ENCODE measurements at places on chromosomes 7 and 10.
A peak's percentile ranks its signal among the peaks of the same experiment; 100 is the strongest.

DNA sequence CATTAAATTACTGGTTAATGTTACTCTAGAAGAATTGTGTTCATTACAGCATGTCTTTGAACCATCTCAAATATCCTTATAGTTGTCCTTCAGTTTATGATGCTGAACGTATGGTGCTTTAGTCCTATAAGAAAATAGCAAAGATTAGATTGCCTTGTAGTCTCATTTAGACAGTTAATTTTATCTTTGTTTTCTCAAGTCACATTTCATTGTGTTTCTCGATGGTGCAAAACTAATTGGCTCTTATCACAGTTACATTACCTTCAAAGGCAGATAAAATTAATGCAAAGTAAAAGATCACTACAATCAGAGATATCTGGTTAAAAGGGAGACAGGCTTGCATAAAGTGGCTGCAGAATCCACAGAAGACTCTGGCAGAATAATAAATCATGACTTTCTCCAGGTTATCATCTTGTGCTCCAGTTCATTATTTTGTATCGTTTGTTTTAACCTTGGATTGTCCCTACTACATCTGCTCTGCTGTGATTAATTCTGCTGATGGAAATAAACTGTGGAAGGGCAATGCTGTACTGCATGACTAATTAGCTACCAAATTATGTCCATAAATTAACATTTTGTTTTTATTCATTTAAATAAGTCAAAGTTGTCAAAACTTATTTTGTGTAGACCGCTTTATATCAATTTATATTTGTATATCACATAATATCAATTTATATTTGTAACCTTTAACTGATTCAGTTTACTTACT, 24.2 kb downstream of the PRPS1L1 start:
- no peak for DNase-seq

DNA sequence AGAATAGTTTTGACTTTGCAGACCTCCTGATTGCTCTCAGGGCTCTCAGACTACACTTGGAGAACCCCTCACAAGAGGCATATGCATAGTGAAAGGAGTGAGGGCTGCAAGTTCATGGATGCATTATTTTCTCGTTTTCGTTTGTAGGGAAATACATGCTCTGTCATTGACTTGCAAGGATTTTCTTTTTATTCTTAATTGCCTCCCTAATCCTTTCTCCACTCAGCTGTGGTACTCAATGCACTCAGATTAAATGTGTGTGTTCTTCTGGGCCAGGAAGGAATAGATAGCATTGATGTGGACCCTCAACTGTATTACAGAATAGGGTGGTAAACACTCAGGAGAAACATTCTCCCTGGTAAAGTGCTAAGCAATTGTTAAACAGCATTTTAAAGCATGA, 188.7 kb downstream of the CACNB2 start:
- no peak for DNase-seq

GRCh38 chr10:73576890-73577591, 14.1 kb downstream of the USP54 start:
- peak; percentile 9 for DNase-seq

DNA sequence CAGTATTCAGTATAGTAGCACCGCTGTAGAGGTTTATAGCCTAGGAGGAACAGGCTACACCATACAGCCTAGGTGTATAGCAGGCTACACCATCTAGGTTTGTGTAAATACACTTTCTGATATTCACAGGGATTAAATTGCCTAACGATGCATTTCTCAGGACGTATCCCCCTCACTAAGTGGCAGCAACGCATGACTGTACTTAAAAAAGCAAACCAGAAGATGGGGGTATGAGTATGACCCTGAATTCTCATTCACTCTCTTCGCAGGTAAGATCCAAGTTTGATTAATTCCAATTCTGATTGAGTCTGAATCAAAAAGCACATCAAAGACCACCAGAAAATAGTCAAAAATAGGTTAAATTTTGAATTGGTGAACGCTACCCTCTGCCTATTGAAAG, 972 bp downstream of the ORC5 start:
- no peak for DNase-seq

- DNase-seq, result peak; percentile 33
Measured at GRCh38 chr10:123808906-123809305, 82.7 kb downstream of the CPXM2 start.

GRCh38 chr7:69217516-69218350, 380.5 kb upstream of the AUTS2 start:
- no peak for DNase-seq

GRCh38 chr7:24660546-24660945, 87.3 kb downstream of the PALS2 start:
- DNase-seq, result no peak

GRCh38 chr10:34102237-34102673, 712.8 kb downstream of the PARD3 start:
- DNase-seq, result peak; percentile 20

GRCh38 chr7:1144269-1144771, 15.7 kb downstream of the ZFAND2A start:
- DNase-seq, result no peak

- peak; percentile 93 for DNase-seq
Measured at GRCh38 chr7:41955893-41956675, 253.2 kb upstream of the INHBA start.

GRCh38 chr10:29734962-29735627, 100.3 kb upstream of the SVIL start:
- DNase-seq, result peak; percentile 61

- peak; percentile 78 for DNase-seq
Measured at GRCh38 chr10:90407131-90407530, 450.7 kb downstream of the HTR7 start.

- DNase-seq, result no peak
Measured at GRCh38 chr10:96889415-96890171, 57.5 kb downstream of the LCOR start.

- DNase-seq, result no peak
Measured at GRCh38 chr7:134468054-134468453, 9.2 kb upstream of the AKR1B1 start.

DNA sequence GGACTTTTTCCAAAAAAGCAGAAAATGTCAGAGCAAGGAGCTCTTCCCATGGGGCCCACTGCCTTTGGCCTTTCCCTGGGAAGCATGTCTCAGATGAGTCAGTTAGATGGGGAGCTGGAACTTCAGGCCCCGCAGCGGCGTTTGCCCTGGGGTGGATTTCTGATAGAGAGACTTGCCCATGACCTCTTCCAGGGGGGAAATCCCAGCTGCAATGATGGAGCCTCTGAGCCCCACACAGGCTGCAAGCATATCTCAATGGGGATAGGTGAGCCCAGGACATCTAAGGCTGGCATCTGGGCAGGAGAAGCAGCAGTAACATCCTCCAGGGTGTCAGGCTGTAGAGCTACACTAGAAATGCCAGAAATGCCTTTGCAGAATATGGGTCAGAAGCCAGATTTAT, 269.2 kb upstream of the TCERG1L start:
- DNase-seq, result no peak

DNA sequence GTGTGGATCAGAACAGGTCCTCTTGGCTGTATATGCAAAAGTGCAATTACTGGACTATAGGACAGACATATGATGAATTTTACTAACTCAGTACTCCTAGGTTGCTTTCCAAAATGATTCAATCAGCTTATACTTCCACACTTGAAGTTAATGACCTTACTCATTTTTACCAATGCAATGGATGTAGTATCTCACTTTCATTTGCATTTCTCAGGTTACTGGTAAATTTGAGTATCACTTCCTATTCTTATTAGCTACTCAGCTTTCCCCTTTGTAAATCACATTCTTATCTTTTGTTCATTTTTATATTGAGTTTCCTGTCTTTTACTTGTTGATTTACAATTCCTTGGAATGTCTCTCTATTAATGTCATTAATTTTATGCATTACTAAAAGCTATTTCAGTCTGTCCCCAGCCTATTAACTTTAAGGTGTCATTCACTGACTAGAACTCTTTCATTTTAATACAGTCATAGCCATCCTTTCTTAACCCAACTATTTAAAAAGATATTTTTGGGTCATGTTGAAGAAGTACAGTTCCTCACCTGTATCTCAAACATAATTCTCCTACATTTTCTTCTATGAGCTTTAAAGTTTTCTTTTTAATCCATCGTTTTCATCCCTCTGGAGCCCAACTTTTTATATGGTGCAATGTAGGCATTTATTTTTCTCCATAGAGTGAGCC, 88.6 kb downstream of the VIM start:
- no peak for DNase-seq

DNA sequence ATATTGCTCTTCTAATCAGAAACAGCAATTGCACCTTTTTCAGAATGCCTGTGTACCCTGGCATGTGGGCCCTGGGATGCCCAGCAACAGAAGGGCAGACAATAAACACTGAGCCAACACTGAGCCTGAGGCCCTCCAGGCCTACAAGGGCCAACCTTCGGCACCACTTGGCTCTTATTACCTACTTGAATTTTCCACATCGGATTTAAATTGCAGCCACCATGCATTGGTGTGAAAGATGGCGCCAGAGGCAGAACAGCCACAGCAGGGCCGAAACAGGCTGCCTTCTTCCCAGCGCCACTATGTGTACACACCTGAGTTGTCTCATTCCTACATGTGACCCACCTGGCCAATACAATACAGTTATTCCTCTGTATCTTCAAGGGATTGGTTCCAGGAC, 51.4 kb upstream of the EZH2 start:
- no peak for DNase-seq

GRCh38 chr10:54903745-54904144, 102.7 kb upstream of the PCDH15 start:
- no peak for DNase-seq

GRCh38 chr10:29643771-29644501, 9.2 kb upstream of the SVIL start:
- DNase-seq, result no peak

- DNase-seq, result peak; percentile 12
Measured at GRCh38 chr7:80940539-80941207, 21.8 kb upstream of the SEMA3C start.

GRCh38 chr10:43308986-43309385, 42.1 kb upstream of the RASGEF1A start:
- no peak for DNase-seq

- DNase-seq, result no peak
Measured at GRCh38 chr7:18222636-18223035, 195.0 kb upstream of the PRPS1L1 start.

GRCh38 chr10:108787932-108788331, 1135.4 kb downstream of the XPNPEP1 start:
- DNase-seq, result no peak

GRCh38 chr10:131961777-131962662, 19.7 kb downstream of the BNIP3 start:
- DNase-seq, result no peak

- DNase-seq, result no peak
Measured at GRCh38 chr7:156998988-156999957, 11.2 kb downstream of the MNX1 start.

GRCh38 chr7:28230261-28230660, 49.7 kb upstream of the JAZF1 start:
- no peak for DNase-seq

GRCh38 chr7:459584-460373, 59.9 kb downstream of the PDGFA start:
- DNase-seq, result no peak

- DNase-seq, result no peak
Measured at GRCh38 chr10:81108516-81109199, 571.0 kb downstream of the SH2D4B start.

GRCh38 chr10:69317626-69318105, 39.4 kb downstream of the HK1 start:
- peak; percentile 84 for DNase-seq

- DNase-seq, result no peak
Measured at GRCh38 chr10:124746992-124747391, 2.8 kb upstream of the FAM53B start.

DNA sequence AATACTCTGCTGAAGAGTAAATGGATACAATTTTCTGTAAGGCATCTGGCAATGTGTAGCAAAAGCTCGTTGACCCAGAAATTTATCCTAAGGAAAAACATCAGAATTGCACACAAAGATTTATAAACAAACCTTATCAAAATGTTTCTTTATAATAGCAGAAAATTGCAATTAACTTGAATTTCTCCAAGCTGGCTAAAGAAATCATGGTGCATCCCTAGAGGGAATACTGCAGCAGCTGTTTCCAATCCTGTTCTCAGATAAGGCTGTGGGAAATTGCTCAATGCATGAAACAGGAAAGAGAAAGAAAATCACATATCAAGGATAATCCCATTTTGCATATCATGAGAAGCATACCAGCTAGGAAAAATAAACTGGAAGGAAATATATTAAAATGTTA, 18.7 kb downstream of the TACR2 start:
- DNase-seq, result no peak

- no peak for DNase-seq
Measured at GRCh38 chr10:126170371-126170770, 217.9 kb downstream of the ADAM12 start.

DNA sequence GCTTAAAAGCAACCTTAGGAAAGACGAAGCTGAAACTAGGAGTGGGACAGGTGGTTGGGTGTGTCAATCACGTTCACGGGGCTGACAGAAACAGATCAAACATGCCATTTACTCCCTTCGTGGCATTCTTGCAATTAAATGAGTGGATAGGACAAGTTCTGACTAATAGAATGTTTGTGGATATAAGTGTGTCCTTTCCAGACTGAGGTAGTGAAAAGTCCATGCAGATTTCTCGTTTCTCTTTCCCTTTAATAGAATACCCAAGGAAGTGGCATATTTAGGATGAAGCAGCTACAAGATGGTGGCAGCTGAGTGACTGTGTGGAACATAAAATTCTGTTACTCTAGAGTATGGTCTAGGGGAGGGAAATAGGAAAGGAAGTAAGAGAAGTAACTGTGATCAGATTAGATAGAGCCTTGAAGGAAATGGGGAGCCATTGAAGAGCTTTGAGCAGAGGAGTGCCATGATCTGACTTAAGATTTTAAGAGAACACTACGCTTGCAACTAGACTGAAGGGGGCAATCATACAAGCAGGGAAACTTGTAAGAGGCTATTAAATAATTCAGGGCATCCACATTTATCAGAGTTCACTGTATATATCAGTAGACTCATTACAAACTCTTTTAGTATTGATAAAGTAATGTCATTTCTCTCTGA, 46.3 kb upstream of the HYAL4 start:
- DNase-seq, result no peak

GRCh38 chr10:7561216-7561893, 105.4 kb downstream of the ITIH5 start:
- peak; percentile 86 for DNase-seq

GRCh38 chr10:25226775-25227682, 52.2 kb downstream of the GPR158 start:
- DNase-seq, result peak; percentile 73

DNA sequence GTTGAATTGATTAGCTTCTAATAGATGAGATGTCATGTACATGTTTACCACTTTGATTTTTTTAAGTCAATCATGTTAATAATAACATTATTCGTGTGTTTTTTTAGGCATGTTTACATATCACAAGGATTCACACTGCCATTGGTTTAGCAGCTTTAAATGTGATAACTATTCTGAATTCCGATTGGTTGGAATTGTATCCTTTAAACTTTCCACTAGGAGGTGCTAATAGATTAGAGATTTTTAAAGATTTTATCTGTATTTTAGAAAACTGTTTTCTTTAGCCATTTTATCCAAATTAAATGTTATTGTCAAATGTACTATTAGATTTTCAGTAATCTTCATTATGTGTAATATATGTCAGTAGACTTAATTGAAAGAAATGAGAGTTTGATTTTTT, 83.2 kb downstream of the HECTD2 start:
- DNase-seq, result no peak

- peak; percentile 92 for DNase-seq
Measured at GRCh38 chr7:142553216-142553615, 196.1 kb upstream of the PRSS1 start.

GRCh38 chr10:127740596-127740995, 3.6 kb downstream of the FOXI2 start:
- peak; percentile 78 for DNase-seq

GRCh38 chr7:116340943-116341907, 130.9 kb downstream of the TES start:
- no peak for DNase-seq
